Inflammatory macrophage treated with lipopolysaccharide for 4 hours (primary cell): ENCODE measurements at places on chromosomes 1 and 21.

GRCh38 chr1:179325836-179326235 is 32.2 kb downstream of the SOAT1 start:
- DNase-seq: no peak

GRCh38 chr21:42731264-42732032 is 78.0 kb downstream of the PDE9A start:
- no peak for DNase-seq

- no peak for DNase-seq
Measured at GRCh38 chr1:24859063-24860010, 70.7 kb downstream of the RUNX3 start.

- peak; percentile 58 for DNase-seq
Measured at GRCh38 chr1:234544087-234544579, 65.2 kb upstream of the TARBP1 start.

GRCh38 chr21:14609274-14609673 is 63.2 kb upstream of the SAMSN1 start:
- DNase-seq: no peak

DNA sequence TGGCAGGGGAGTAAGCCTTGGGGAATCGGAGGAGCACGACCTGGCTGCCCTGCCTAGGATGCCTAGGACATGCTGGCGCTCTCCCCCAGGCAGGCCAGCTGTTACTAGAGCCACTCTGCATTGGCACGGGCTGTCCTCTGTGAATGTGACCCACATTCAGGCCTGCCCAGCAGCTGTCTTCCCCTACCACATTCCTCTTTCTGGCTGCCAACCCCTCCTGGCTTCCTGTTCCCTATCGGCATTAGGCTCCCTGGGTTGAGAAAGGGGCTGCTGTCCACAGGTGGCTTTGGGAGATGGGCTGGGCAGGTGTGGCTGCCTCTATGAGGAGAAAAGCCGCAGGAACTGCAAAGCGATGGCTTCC is 2.3 kb upstream of the NFASC start:
- no peak for DNase-seq

GRCh38 chr1:111989531-111990025 is at the start of gene KCND3:
KCND3 (minus strand) TSS chr1:111989668.
- DNase-seq: peak; percentile 2

DNA sequence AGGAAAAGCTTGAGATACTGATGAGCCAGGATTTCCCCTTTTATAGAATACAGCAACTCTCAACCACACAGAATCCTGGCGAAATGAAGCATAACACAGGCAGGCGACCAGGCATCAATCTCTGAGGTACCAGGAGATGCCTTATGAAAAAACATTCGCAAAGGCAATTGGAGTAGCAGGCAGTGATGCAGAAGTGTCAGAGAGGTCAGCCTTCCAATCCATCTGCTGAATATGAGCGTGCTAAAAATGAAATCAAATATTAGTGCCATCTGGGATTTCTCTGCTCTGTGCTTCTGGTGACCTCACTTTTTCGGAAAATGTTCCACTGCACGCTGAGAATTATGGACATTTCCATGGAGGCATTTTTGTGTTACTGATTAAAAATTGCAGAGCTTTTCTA is 258.8 kb downstream of the VAV3 start:
- DNase-seq: no peak

DNA sequence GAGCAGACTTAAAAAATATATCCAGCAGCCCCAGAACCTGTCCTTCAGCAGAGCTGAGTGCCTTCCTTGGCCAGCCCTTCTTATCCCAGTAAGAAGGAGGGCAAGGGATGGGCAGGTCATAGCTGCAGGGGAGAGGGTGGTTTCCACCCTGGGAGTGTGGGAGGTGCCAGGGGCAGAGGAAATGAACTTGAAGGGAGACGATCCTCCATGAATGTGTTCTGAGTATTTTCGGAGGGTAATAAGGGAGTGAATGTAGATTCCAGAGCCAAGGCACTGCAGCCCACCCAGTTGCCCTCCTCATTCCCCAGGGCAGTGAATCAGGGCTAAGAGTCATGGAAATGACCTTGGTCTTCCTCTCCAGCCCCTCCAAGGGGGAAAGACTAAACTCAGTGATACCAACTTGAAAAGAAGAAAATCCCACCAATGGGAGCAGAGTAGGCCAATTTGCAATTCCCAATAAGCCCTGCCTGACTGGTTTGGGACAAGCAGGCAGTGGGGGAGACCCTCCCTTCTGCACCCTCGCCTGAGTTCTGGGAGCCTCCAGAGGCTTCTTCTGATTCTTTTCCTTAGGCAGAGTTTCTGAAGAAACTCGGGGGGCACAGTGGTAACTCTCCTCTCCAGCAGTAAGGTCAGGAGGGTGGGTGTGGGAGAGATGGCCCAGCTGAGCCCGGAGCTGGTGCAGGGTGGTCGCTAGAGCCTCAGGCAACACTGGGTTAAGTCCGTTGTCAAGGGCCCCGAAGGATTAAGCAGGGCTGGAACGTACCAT is 4.2 kb downstream of the MYOG start:
- DNase-seq: no peak

- DNase-seq: peak; percentile 6
Measured at GRCh38 chr1:114154963-114155322, 1.3 kb upstream of the SYT6 start.

DNA sequence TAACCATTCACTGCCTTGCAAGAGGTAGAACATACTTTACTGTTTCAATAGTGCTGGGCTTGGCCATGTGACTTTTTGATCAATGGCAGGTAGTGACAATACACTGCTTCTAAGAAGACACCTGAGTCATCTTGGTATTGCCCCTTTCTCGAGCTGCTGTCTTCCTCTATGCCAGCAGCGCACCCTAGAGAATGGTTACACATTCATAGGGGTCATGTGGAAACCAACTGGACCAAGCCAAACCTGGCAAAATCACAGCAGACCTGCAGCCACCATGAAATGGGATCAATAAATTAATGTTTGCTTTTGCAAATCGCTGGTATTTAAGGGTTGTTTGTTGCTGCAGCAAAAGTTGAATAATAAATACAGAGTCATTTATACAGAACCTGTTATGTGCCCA is 122.3 kb downstream of the GRIK1 start:
- DNase-seq: no peak

DNA sequence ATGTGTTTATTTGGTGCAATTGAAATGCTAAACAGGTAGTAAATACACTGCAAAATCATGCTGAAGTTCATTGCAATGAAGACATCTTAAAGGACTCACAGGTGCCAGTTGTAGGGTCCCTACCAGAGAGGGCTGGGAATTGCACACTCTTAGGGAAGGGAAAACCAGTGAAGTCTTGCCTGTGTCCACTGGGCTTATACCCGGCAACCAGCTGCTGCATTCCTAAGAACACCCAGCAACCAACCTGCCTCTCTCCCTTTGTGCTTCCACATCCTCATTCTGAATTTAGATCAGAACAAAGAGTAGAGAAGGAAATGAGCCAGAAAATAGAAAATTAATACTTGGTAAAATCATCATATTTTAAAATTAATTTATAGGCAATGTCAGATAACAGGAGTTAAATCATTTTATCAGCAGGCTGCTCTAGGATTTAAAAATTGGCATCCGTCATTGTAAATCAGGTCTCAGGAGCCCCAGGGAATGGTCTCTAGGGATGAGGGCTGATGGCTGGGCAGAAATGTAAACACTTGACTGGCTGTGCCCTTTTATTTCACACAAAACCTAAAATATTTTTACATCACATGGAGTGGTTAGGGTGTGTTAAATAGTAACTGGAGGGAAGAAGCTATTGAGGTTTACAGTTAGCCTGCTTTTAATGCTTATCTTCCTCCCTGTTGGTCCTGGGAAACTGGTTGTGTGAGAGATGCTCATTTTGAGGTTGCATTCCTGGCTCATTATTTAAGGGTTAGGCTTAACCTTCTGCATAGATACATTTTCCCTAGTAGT is 31.3 kb downstream of the PTGFRN start:
- no peak for DNase-seq

DNA sequence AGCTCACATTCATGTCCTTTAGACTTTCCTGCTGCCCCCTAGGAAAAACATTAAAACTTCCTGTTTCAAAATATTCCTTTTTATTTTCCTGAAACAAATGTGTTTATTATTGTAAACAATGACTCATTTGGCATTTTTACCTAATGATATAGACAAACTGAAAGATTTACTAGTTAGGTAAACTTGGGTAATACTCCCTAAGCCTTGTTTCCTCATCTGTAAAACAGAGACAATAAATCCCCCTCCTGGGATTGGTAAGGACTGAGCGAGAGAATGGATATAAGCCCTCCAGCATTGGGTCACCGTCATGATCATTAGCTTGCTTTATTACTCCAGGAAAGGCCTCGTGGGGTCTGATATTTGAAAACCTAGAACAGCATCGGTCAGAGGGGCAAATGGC is 59.8 kb downstream of the LPAR3 start:
- DNase-seq: no peak

- DNase-seq: no peak
Measured at GRCh38 chr21:43940329-43941050, 71.6 kb upstream of the TRAPPC10 start.

DNA sequence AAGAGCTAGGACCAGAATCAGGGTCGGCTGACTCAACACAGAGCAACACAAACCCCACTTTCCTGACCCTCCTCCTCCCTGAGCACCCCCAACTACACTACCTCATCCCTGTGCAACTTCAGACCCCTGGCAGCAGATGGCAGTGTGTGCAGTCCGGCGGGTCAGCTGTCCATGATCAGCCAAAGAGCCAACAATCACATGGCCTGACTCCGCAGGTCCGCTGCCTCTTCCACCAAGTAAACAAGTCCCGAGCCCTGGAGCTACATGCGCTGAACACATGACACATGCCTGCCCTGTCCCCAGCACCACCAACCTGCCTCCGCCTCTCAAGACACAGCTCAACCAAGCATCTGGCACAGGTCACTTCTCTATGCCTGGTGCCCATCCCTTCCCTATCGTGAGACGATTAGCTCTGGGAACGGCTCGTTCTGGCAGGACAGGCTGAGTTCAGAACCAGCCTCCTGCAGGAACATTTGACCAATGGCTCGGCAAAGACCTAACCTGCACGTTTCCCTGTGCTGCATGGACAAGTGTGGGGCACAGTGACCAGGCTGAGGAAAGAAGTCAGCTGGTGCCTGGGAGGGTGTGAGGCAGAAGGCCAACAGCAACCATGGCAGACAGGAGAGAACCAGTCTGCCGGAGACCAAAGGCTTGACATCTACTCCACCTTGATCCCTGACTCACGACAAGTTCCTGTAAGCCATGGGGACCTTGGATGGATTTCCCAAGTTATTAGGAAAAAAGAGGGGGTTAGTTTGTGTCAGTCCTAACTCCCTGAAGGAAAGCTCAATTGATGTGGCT is 60.3 kb downstream of the CD46 start:
- no peak for DNase-seq

- no peak for DNase-seq
Measured at GRCh38 chr1:204834336-204834735, 36.3 kb upstream of the NFASC start.

DNA sequence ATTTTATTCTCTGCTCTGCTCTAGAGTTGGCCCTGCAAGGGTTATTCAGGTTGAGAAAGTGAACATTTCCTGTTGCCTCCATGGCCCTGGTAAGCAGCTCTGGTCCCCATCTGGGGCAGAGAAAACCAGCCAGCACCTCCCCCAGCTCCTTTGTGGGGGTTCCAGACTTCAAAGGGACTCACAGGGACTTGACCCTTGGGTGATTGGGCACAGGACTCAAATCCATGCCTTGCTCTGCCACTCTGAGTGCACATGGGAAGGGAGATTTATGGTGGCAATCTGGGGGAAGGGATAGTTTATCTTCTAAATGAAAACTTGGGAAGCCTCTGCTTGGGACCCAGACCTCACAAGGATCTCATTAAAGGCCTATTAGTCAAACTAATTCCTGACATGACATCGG is 212.8 kb downstream of the FOXD2 start:
- no peak for DNase-seq

DNA sequence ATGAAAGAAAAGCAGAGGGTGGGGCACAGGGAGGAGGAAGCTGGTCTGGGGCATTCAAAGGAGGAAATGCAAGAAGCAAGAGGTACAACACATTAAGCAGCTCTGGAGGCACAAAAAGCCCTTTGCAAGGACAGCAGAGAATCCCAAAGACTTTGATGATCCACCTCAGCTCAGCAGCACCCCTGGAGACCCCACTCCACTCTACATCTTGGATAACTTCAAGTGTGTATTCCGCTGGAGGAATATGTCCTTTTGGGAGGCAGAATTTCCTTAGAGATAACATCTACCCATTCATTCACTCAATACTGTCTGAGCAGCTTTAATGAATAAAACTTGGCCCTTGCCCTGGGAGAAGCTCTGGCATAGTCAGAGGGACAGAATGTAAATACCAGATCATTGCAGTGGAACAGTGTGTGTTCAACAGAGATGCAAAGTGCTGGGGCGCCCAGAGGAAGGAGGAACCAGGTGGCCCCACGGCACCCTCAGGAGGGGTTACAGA is 599.7 kb downstream of the KIF26B start:
- DNase-seq: no peak

GRCh38 chr1:94614996-94615395 is 73.4 kb upstream of the F3 start:
- peak; percentile 92 for DNase-seq

DNA sequence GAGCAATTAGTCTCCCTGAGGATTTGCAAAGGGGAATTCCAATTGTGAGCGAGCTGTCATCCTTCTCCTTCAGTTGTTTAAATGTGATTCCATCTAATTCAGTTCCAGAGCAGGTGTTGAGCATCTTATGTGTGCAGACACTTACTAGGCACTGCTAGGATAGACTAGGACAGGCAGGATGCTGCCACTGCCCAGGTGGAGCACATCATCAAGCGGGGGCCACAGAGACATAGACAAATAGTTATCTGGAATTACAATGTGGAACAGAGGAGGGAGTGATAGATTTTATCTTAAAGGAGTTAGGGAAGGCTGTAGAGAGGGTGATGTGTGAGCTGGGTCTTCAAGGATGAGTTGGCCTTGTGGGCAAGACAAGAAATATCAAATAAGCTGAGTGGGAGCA is 55.9 kb downstream of the CDC7 start:
- no peak for DNase-seq

DNA sequence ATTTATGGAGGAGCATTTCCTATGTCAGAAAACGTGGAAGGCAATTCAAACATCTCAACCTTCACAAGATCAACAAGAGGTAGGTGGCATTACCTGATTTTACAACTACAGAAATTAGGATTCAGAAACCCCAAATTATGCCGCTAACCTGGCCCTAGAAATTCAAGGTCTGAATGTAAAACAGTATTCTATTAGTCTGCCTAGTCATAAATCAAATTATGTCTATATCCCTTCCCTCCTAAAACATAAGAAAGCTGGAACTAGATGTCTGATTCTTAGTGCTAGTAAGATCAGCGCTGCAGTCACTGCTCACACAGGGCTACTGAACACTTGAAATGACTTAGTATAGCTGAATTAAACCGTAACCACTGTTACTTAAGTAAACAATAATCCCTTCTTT is 1.4 kb downstream of the TOMM20 start:
- no peak for DNase-seq

- DNase-seq: no peak
Measured at GRCh38 chr1:184036517-184036949, 995 bp downstream of the COLGALT2 start.

GRCh38 chr1:171530676-171531075 is 45.3 kb downstream of the PRRC2C start:
- no peak for DNase-seq

DNA sequence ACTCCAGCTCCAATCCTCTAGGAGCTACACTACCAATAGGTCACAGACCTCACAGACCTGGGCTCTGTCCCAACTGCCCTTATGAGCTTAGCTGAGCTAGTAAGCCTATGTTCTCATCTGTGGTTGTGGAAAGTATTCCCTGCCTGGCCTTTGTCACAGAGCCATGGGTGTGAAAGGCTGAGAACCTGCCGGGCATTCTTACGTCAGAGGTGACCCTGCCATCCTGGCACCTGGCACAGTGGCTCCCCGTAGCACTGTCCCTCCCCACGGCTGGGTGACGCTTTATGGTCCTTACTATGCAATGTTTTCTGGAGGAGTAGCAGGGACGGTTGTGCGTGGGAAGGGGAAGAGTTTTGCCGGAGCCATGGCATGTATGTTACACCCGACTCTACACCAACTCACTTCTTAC is 3.5 kb downstream of the TNFRSF1B start:
- DNase-seq: peak; percentile 45
